HT-29 (cell line): ENCODE measurements at places on chromosomes 3 and 15.

DNA sequence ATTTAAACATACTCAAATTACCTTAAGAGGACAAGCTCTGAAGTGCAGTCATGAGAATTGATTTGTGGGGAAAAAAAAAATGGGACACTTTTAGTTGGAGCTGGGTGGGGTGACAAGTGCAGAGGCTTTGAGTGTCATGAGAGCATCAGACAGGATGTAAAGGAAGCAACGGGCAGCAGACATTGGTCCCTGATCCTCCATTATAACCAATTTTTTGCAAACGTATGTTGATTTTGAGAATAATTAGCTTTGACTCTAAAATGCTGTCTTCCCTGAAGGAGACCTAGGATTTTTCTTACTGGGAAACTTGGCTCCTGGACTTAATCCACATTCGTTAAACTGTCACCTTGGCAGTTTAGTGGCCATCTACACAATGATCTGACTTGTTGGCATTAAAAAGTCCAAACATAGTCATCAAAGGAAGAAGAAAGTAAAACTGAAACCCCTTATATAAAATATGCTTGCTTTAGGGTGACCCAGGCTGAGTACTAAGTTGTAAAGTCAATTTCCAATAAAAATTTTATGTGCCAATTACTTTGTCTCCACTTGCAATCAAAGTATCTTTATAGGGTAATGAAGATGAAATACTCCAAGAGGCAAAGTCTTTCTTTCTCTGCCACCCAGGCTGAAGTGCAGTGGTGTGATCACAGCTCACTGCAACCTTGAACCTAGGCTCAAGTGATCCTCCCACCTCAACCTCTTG is 45.6 kb downstream of the BCL2L10 start:
- no peak for DNase-seq

GRCh38 chr3:169863458-169863899 is 6.3 kb downstream of the LRRC31 start:
- DNase-seq: peak; percentile 98

DNA sequence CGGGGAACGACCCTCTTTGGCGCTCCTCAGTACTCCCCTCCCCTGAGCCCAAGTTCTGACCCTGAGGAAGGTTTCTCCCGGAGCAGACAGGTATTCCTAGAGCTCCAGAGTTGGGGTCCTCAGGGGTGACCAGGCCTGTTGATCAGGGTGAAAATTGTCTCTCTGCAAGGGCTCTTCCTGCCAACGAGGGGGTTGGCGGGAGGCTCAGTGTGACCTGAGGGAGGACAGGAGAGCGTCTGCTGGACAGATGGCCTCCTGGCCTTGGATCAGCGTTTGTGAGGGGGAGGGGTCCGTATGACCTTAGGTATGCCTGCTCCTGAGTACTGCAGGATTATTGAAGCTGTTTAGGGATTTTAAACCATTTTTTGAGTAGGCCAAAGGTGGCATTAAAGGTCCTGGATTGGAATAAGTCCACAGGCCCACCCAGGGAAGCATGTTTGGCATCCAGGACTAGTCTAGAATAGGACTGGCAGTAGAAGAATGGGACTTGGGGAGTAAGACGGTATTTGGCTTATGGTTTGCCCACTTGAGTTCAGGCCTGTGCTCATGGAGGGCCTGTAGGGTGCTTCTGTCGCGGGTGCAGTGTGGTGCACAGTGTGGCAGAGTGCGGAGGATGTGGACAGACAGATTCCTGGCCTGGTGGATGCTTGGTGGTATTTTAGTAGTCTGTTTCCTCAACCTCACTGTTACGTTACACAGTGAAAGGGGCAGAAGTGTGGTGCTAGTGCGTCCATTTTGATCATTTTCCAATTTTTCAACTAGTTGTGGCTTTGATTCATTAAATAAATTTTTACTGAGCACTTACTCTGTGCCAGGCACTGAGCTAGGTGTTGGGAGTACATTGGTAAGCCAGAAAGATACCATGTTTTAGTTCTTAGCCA is 959 bp downstream of the ZNF592 start:
- peak; percentile 64 for DNase-seq

DNA sequence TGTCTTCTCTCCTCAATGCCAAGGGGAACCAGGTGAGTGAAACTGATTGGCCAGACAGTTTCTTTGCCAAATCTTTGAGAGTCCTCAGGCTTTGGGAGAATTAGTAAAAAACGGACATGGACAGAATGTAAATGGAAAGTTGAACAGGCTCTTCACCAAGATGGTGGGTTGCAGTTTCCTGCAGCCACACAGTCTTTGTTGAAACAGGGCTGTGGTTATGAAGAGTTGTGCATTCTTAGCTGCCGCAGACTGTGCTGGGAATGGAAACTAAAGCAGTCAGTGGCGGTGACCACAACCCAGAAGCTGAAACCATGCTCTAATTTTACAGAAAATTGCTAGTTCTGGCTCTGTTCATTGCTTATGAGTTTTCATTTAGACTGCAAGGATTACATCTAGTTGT is 42.1 kb upstream of the TASOR start:
- DNase-seq: no peak

DNA sequence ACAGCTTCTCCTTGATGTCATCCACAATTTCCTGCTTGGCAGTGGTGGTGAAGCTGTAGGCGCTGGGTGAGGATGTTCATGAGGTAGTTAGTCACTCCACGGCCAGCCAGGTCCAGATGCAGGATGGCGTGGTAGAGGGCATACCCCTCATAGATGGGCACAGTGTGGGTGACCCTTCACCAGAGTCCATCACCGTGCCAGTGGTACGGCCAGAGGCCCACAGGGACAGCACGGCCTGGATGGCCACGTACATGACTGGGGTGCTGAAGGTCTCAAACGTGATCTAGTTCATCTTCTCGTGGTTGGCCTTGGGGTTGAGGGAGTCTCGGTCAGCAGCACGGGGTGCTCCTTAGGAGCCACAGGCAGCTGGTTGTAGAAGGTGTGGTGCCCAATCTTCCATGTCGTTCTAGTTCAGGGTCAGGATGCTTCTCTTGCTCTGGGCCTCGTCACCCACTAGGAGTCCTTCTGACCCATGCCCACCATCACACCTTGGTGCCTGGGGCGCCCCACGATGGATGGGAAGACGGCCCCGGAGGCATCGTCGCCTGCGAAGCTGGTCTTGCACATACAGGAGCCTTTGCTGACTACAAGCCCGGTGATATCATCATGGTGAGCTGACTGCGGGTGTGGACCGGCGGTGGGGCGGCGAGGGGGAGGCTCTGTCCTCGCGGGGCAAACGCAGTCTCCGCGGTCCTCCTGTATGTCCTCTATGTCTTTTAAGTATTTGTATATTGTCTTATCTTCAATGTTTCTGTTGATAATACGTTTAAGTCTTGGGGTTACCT is 1119.0 kb downstream of the NAALADL2 start:
- no peak for DNase-seq
